NCI-H2081 treated with DMSO at 0.1 percent for 48 hours (cell line): ENCODE measurements at places on chromosomes 6 and 20.

DNA sequence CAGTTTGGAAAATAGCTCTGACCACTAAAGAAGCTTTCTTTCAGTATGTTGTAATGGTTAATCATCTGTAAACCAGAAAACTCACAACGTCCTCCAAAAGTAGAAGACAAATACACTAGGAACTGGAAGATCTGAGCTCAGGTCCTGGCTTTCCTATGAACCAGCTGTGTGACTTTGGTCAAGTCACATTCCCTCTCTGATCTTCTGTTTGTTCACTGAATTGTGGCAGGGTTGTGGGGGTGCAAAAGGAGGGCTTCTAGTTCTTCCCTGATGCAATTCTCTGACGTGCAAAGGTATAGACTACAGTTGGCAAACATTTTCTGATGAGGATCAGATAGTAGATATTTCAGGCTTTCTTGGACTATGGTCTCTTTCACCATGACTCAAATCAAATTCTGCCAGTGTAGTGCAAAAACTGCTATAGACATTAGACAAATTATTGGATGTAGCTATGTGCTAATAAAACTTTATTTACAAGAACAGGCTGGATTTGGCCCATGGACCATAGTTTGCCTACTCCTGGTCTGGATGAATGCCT lies 44.9 kb downstream of the ATXN1 start:
- no peak for DNase-seq

DNA sequence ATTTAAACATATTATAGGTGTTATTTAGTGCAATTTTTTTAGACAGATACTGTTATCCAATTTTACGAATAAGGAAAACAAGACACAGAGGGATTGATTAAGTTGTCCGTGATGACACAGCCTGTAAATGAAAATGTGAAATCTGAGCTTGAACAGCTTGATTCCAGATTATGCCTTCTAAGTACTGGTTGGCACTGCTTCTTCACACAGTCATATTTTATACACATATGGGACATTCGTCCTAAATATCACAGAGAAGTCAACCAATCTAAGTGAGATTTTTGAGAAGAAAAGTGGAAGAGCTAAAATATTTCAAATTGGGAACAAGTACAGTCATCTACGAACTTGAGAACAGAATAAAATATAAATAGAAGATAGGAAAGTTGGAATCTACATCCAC lies 756.3 kb downstream of the BCKDHB start:
- DNase-seq = no peak

GRCh38 chr6:17705778-17706579 lies 746 bp downstream of the NUP153 start:
- no peak for DNase-seq

DNA sequence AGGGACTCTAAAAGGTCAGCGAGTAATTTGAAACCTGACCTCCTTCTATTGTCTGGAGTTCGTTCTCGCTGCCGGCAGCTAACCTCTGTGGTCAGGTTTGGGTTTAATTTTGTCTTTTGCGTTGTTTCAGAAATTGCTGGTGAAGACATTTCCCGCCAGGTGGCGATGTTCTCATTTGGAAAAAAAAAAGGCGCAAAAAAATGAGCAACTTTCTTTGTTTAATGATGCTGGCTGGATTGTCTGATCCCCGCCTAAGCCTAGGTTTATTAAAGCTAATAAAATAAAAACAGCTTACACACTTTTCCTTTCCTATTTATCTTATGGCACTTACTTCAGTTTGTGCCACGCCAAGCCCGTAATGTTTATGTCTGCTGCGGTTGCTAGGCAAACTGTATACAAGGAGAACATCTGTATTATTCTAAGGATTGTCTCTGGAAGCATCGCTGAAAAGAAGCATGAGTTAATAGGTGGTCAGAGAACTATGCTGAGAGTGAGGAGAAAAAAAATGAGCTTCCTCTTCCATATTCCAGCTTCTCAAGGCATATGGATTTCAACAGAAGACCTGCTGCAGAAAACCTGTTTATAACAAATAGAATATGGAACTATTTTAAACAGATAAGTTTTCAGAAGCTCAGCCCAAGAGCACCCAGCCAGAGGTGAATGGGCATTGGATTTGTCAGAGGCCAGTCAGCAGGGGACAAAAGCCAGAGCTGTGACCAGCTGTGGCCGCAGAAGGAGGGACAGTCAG lies 205.7 kb downstream of the DOK5 start:
- no peak for DNase-seq

GRCh38 chr6:129235167-129236000 lies 352.4 kb downstream of the LAMA2 start:
- DNase-seq = no peak

GRCh38 chr6:71886184-71887005 lies at the start of gene RIMS1:
Gene RIMS1, plus strand, starts transcription at chr6:71886550. Its CDS starts 474 bp downstream, at chr6:71887024.
- DNase-seq = no peak

- no peak for DNase-seq
These were observed 332.6 kb downstream of the NRN1 start for GRCh38 chr6:5674141-5674540.

- no peak for DNase-seq
These were observed 653 bp downstream of the NAA20 start for GRCh38 chr20:20017844-20018185.

DNA sequence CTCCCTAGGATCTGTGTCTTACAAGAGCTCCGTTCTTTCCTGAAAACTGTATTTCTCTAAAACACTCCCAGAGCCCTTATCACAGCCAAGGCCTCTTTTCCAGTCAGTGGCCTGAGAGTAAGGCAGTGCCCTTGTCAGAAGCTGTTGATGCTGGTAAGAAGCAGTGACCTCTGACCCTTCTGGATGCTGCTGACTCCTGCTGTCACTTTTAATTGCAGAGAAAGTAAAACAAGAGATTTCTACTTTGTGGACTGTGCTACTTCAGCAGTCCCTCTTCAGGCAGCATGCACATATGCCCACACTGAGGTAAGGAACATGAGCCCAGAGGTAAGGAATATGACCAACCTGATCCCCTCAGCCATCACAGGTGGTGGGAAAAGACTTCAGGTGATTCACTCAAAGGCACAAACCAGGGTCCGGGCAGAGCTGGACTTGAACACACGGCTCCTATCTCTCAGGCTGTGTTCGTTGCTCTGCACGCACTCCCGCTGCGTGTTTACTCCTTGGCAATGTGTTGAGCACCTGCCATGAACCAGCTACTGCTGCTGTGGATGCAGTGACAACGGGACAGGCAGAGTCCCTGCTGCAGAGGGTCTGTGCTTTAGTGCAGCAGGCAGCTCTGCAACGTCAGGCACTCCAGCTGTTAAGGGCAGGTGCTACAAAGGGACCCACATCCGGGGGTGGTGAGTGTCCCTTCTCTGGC lies 201.9 kb upstream of the CST7 start:
- no peak for DNase-seq

DNA sequence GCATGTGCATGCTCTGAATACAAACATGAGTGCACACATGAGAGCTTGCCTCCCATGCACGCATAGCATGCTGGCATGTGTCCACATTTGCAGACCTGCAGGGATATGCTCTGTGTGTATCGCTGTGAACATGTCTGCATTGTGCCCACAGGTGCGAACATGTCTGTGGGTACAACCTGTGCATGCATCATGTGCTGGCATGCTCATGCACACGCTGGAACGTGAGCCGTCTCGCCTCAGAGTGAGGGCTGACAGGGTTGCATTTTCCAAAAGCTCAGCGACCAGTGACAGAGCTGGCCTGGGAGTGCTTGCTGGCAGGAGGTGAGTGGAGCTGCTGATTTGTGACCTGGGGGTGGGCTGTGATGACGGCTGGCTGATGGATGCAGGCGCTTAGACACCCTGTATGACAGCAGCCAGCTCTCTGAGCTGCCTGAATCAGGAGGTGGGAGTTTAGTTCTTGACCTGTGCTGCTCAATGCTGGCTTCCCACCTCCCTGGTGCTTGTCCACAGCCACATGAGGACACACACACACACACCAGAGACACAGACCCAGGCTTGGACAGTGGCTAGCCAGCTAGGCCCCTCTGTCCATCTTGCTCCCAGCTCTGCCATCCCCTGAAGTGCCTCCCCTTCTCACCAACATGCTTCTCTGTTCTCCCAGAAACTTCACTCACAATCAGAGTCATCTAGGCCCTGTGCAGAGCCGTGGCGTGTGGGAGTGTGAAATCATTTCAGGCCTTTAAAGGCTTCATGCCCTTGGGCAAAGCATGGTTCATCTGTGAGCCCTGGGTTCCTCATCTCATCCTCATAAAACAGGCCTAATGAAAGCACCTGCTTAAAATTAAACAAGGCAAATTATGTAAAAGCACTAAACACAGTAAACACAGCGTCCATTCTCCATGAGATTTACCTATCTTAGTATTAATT lies 51.4 kb downstream of the CD40 start:
- no peak for DNase-seq

DNA sequence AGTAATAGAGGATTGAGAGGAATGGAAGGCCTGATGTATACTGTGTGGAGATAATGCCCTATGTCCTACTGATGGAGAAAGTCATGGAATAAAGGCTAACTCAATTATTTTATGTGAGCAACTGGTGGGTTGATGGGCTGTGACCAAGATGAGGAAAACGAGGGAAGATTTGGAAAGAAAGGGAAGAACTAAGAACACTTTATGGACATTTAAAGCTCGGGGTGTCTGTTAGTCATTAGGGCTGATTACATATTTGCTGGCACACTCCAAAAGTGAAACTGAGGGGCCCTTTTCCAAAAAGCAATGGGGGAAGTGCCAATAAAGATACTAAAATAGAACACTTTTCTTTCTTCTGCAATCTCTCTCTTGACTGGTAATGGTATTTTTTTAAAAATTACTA lies 439.5 kb downstream of the PLCB1 start:
- no peak for DNase-seq

DNA sequence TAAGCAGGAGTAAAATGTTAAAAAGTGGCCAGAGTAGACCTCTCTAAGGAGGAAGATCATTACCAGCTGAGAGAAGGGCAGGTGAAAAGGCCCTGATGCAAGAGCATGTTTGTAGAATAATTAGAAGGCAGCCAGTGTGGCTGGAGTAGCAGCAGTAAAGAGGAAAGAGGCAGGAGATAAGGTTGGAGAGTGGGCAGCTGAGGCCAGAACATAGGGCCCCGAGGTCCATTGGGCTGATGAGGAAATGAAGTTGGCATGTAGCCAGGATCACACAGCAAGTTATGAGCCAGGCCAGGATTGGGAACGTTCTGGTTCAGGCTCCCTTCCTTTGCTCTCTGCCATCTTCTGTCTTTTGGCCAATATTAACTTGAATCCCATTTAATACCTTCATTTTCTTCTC lies 51.6 kb downstream of the RALY start:
- no peak for DNase-seq

DNA sequence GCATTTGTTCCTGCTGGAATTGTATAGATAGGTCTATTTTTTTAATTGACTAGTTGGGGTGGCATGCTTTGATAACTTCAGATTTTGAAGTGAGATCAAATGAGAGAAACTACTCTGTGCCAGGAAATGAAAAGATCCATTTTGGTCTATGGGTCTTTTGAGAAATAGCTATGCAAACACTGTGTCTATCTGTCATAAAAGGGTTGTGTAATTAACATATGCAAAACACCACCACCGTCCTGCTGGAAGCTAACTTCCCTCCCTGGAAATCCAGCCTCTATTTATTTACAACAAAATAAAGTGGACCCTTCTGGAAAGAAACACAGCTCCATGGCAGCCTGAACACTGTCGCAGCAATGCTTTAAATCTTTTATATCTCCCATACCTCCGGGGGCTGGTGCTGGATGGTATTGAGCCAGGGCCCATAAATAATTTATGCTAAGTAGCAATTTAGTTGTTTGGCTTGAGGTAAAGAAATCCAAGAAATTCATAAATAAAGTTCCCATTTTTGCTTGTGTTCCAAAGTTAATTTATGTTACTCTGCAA lies 244.2 kb upstream of the POU3F2 start:
- no peak for DNase-seq

GRCh38 chr6:166559211-166559610 lies 27.3 kb downstream of the RAMACL start:
- DNase-seq = no peak

- DNase-seq = no peak
These were observed 11.7 kb downstream of the SLC23A2 start for GRCh38 chr20:4989570-4989969.

GRCh38 chr6:87297119-87297518 lies 25.3 kb upstream of the SMIM8 start:
- DNase-seq = no peak

GRCh38 chr6:47135772-47136171 lies 93.6 kb upstream of the ADGRF1 start:
- DNase-seq = no peak

DNA sequence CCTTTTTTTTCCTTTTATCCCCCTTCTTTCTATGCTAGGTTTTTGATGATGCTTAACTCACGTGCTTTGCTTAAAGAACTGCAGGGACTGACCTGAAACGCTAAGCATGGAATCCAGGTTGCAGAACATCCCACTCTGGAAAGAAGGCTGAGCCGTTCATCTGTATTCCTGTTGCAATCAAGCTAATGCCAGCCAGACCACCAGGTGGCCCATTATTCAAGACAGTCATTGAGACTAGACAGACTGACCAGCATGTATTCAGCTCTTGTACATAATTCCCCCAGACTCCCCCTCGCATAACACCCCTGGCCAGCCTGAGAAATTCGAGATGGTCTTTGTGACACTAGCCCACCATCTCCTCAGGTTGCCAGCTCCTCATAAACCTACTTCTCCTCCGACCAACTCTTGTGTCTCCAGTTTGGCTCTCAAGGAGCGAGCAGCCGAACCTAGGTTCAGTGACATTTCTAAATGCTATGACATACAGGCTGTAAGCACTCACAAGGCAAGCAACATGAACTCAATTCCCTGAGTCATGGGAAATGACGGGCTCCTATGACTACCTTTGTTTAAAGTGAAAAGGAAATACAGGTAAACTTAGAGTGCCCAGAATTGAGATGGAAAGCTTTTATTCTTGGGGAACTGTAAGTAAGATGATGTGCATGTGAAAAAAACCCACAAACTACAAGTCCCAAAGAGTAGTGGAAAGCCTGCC lies 309.3 kb upstream of the CDYL start:
- DNase-seq = no peak

DNA sequence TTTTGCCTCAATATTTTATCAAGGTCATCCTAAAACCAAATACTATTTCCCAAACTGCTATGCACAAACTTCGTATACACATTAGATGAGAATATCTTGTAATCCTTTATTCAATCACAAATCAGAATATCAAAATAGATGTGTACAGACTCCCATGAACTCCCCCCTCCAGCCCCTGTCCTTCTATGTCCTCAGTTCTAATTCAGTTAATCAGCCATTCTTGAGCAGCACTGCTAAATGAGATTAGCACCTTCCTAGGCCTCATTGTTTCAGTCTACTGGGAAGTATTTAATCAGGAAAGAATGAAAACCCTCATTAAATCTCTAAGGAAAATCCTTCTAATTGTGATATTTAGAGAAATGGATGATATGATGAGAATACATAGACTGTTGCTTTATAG lies 36.6 kb downstream of the RCAN2 start:
- no peak for DNase-seq

DNA sequence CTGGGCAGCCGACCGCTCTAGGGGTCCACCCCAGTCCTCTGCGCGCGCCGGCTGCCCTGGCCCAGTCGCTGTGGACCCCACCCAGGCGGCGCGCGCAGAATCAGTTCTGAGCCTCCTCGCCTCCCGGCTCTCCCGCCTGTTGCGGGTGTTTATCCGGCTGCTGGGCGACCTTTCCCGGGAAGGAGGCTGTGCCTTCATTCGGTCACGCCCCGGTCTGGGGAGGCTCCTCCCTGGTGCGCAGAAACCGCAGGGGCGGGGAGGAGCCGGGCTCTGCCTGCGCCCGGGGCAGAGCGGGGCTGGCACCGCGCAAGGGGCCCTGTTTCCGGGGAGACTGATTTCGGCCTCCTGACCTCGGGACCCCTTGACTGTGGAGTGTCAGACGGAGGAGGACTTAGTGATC lies 80.8 kb upstream of the EYS start:
- no peak for DNase-seq
